Activated T-cell treated with anti-CD3 and anti-CD28 coated beads, Interleukin-2, amount 50 U/mL, for 24 hours (primary cell): ENCODE measurements at places on chromosomes 12 and 14.

GRCh38 chr12:111409780-111410430 lies 4.2 kb downstream of the SH2B3 start:
- DNase-seq = no peak

DNA sequence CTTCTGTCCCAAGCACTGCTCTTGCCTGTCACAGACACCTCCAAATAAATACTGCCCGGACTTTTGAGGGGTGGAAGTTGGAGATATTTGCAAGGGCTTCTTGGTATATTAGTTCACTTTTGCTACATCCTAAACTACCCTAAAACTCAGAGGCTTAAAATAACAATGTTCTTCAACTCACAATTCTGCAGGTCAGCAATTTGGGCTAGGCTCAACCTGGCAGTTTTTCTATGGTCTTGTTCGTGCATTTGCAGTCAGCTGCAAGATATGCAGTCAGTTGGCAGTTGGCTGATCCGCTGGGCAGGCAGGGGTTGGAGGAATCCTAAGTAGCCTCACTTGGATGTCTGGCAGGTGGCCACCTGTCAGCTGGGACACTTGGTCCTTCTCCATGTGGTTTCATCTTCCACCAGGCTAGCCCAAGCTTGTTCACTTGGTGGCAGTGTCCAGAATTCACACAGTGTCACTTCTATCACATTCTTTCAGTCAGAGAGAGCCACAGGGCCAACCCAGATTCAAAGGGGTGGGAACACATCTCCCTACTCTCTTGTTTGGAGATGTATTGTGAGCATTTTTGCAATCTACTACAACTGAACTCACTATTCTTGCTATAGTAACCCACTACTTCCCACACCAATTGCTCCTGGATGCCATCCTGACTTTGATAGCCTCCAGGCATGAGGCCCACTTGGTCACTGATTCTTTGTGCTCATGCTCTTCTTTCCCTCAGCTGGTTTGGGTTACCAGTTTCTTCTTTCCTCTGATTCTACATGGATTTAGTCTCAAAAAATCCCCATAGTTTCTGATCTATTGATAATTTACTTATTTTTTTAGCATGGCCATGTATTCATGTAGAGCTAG lies 27.8 kb upstream of the CAPRIN2 start:
- no peak for DNase-seq

DNA sequence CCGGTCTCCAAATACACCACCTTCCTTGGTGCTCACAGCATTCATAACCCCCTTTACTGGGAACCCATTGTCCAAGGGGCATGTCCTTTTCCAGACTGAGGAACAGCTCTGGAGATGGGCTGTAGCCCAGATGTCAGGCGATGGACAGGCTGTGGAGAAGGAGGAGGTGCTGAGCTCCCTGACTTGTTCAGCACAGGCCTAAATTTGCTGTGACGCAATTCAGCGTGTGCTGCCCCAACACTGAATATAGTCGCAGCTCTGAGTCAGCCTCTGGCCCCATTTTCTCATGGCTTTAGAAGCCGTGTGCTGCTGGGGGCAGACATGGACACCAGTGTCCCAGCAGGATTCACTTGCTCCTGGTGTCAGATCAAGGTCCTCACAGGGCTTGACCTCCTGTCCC lies 269.1 kb downstream of the EMP1 start:
- no peak for DNase-seq

GRCh38 chr12:128796439-128797118 lies 27.2 kb downstream of the SLC15A4 start:
- DNase-seq = no peak

DNA sequence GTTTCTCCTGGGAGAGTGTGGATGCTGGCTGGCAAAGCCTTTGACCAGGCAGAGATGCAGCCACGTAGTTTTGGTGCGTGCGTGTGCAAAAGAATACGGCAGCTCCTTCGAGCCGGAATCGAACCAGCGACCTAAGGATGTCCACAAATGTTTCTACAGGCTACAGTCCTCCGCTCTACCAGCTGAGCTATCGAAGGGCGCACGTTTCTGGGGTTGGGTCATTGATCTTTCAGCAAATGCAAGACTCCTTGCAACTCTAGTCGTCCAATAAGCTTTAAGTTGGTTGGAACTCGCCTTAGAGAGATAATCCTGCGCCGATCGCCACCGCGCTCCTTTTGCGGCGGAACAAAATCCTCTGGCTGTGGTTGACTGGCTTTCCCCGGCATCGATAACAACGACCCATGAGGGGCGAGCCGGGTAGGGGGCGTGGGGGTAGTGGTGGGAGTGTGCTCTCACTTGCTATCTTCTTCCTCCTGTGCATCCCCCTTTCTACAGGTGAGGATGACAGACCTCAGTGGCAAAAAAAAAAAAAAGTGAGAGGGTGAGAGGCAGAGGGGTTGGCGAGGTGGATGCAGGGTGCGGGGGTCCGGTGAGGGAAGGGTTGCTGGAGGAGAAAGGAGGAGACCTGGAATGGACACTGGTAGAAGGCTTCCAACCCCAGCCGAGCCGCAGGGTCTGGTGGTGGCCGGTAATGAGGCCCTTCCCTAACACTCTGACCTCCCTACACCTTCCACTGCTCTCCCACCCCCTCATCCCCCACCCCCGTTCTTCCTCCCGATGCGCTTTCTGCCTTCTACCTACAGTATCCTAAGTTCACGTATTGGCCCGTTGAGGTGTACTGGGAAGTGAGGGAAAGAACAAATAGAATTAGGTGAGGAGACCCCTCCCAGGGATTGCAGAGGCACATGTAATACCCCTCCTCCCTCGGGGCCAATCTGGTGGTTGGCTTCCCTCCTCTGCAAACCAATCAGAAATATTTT lies 11.8 kb upstream of the OR6S1 start:
- peak; percentile 79 for DNase-seq

GRCh38 chr14:56413721-56414120 lies 165.9 kb upstream of the TMEM260 start:
- no peak for DNase-seq

DNA sequence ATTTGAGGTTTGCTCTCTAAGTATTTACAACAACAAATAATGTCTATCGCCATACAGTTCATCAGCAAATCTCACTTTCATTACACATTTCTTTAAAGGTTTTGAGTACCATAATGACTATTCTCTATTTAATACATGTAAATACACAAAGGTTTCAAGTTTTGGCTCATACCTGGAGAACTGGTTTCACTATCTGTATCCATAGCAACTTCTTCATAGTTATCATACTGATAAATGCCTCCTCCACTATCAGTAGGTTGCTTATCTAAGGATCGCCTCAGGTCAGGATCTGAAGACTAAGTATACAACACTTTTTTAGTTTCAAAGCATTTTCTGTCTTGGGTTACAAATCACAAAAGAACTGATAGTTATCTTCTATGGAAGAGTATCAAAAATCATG lies 21.4 kb downstream of the ZFC3H1 start:
- no peak for DNase-seq

DNA sequence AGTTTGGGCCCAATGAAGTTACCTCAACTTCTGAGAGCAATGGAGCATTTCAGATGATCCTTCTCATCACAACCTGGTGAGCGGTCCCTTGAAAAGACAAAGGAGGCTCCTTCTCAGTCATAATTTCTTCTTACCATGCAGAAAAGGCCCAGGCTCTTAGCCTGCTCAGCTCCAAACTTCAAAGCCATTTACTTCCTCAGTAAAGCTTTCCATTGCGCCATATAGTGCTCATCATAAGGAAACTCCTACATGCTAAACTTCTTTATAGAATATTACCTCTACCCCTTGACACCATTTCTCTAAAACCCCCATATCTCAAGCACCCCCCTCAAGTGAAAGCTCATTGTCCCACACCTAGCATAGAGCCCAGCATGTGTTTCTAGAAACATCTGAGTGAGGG lies 127.1 kb downstream of the GTF2A1 start:
- no peak for DNase-seq

DNA sequence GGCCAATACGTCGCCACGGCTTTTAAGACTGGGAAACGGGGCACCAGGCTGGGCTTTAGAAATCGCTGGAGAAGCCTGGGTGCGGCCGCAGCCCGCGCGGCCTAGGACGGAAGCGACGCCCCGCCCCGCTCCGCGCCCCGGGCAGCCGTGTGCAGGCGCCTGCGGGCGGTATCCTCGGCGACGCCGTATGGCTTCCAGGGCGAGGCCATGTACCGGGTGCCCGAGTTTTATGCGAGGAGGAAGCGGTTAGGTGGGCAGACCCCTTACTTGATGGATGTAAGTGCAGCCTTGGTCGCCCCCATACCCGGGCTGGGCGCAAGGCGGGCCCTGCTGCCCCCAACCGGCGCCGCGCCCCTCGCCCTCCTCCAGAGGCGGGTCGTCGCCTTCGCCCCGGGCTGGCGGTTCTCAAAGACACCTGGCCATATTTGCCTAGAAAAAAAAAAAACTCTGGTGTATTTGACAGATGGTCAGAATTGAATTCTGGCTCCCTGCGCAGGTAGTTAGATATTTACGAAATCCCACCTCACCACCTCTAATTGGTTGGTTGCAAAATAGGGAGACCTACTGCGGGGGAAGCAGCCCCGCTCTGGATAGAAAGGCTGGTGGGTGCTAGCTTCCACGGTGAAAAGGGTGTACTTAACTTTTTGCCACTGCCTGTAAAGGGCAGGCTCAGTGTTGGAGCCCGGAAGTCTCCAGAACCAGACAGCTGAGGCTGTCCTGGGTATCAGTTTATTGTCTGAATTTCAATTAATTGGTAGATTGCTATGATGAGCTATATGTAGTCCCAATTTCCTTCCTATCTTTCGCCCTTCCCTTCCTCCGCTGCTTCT lies at the start of gene PPP1R36:
Gene PPP1R36 (plus strand): TSS at position 171 of the 830 bp plus-strand sequence. CDS start 37 bp downstream, at position 208.
- peak; percentile 70 for DNase-seq

DNA sequence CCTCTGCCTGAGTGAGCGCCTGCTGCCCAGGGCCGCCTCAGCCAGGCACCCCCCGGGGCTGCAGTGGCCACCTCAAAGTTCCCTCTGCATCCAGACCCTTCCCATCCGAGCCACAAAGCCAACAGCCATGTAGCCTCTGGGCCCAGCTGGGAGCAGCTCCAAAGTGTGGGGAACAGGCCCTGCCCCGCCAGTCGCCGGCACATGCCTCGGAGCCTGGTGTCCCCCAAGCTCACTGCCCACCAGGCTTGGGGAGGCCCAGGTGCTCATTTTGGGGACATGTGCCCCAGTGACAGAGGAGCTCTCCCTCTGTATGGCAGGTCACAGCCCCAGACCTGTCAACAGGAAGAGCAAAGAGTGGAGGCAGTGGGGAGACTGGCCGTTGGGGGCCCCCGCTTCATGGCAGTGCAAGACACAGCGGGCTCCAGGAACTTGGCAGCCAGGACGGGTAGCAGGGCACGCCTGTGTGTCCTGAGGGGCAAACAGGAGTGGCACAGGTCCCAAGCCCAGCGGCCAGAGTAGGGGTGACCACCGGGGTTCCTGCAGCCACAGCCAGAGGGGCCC lies 29.9 kb downstream of the JAG2 start:
- no peak for DNase-seq

- no peak for DNase-seq
These were observed 428.8 kb downstream of the ZFP36L1 start for GRCh38 chr14:68363843-68364767.

- peak; percentile 79 for DNase-seq
These were observed 7.1 kb upstream of the MRPL52 start for GRCh38 chr14:22822571-22823098.

DNA sequence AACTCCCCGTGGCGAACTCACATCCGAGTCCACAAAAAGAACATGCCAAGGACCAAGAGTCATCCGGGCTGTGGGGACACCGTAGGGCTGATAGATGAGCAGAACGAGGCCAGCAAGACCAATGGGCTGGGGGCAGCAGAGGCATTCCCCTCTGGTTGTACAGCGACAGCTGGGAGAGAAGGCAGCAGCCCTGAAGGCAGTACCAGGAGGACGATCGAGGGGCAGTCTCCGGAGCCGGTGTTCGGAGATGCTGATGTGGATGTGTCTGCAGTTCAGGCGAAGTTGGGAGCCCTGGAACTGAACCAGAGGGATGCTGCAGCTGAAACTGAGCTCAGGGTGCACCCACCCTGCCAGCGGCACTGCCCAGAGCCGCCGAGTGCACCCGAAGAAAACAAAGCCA lies 50.7 kb downstream of the TBC1D30 start:
- DNase-seq = no peak

- no peak for DNase-seq
These were observed 75.2 kb upstream of the PRKD1 start for GRCh38 chr14:30002859-30003258.

DNA sequence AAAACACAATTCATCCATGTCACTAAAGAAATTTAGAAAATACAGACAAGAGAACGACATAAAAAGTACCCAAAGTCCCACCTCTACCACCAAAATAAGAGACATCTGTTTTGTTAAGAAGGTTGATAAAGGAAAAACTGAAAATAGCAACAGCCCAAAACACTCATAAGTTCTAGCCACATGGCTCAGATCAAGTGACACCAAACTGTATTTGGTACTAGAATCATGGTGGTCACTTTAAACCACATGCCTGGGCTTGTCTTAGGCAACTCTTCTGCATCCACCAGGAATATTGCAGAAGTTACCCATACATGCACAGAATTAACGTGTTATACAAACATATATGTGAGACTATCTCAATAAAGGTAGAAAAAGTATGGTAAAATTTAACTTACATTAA lies 78.2 kb upstream of the GTF2A1 start:
- no peak for DNase-seq

DNA sequence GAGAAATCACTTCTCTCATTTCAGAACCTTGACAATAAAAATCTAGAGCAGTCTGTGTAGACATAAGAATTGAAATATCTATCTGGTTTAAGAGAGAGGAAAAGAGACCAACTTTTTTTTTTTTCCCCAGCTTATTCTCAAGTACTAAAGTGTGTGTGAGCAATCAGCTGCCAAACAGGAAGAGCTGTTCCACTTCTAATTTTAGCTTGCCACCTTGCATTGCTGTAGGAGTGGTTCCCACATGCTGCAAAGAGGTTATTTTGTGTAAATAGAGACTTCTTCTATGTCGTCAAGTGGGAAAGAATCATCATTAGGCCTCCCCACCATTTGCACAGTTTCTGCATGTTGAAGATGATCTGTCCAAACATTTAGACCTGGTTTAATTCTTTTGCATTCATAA lies 142.6 kb downstream of the NPAS3 start:
- no peak for DNase-seq

DNA sequence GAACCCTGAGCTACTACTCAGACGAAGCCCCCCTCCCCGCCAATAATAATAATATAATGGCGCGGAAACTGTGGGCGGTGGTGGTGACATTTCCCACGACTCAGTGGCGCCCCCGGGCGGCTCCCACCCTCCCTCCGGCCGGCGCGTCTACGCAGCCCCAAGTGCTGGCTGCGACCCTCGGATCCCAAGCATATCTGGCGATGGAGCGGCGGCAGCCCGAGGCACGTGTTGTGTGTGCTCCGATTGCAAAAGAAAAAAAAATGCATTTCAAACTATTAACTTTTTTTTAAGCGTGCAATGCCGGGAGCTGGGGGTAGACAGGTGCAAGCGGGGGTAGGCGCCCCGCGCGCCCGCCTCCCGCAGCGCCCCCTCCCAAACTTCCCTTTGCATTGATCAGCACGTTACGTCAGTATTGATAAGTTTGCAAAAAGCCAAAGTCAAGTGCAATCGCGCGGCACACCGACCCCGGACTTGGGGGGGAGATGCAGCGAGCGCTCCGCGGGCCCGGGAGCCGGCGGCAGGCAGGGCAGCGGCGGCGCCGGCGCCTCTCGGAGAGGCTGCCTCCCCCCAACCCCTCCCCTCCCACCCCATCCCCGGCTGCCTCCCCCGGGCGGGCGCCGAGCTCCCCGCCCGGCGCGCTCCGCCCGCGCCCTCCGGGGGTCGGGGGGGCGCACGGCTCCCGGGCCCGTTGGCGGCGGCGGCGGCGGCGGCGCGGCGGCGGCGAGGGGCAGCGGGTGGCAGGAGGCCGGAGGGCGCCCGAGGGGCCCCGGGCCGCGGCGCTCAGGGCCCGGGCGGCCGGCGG lies 113.1 kb upstream of the MYL2 start:
- peak; percentile 38 for DNase-seq
